Amniotic epithelial cell (primary cell): ENCODE measurements at places on chromosomes 11 and 22.

- no peak for DNase-seq
Observed at GRCh38 chr11:2216400-2217064, 44.9 kb upstream of the TH start.

- no peak for DNase-seq
Observed at GRCh38 chr22:28589102-28589750, 90.4 kb downstream of the TTC28 start.

GRCh38 chr11:128502726-128503125 is 84.6 kb downstream of the ETS1 start:
- peak; percentile 96 for DNase-seq

GRCh38 chr11:61004761-61005181 is 33.3 kb downstream of the CD6 start:
- peak; percentile 51 for DNase-seq

DNA sequence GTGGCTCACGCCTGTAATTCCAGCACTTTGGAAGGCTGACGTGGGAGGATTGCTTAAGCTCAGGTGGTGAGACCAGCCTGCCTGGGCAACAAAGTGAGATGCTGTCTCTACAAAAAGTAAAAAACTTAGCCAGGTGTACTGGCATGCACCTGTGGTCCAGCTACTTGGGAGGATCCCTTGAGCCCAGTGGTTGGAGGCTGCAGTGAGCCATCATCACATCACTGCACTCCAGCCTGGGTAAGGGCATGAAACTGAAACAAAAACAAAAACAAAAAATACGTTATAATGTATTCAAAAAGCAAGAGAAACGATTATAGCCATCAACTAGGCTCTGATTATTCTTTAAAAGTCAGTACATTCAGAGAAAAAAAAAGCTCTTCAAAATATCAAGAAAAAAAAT is 62.5 kb downstream of the TCF20 start:
- no peak for DNase-seq

DNA sequence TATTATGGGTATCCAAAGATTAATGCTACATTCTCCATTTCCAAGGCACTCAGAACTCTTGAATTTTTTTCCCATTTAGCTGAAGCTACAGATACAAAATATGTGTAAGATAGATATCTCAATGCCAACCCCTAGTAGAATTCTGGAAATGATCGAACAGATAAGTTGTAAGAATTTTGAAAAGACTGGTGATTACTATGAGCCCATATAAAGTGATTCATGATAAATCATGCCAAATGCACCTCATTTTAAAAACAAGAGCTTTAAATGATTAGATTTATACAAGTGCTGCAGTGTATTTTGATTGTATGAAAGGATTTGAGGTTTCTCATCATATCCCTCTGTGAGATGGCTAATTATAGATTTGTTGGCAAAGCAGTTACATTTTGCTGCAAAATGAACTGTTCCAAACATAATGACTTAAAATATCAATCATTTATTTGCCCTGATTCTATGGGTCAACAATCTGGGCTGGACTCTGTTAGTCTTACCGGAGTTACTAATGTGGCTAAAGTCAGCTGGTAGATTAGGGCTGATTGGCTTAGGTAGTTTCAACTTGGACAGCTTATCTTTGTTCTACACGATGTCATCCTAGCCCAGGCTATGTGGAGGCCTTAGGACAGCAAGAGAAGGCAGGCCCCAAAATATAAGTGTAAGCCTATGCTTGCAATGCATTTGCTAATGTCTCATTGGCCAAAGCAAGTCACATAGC is 3.4 kb downstream of the OR10V1 start:
- DNase-seq: peak; percentile 47

DNA sequence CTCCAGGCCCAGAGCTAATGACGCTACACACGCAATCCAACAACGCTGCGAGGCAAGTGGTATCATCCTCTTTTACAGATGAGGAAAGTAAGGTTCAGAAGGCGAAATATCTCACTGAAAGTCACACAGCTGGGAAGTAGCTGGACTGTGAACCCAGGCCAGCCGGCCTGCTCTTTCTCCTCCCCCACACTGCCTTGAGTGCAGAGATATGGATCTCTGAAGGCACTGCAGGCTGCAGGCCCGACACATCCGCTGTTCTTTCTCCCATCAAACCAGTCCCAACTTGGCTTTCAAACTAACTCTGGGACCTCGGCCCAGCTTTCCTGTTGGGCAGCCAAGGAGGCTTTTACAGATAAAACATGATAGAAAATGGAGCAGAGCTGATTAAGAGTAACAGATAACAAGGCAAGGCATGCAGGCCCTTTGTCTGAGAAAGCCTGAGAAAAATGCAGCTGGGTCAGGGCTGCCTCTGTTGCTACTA is 64.0 kb upstream of the PTPRJ start:
- DNase-seq: peak; percentile 92

GRCh38 chr11:126523441-126524205 is 168.1 kb downstream of the ST3GAL4 start:
- no peak for DNase-seq

GRCh38 chr22:32469799-32470212 is 4.8 kb upstream of the FBXO7 start:
- DNase-seq: peak; percentile 79

- DNase-seq: no peak
Observed at GRCh38 chr11:94635072-94635471, 67.9 kb downstream of the PIWIL4 start.
